Ascending aorta (tissue), 2 donors: ENCODE measurements at places on chromosomes 4 and X. TPM values are rescaled to one million over a fixed set of nuclear protein-coding genes. Genes with fewer than 3 reads are reported as not detected.

The SSX4B gene
- not detected for total RNA-seq

The VSIG1 gene
- 2.9 TPM for total RNA-seq

The PNMA6A gene
- 0.32 TPM for total RNA-seq

The MPC1L gene
- not detected for total RNA-seq

The ATP5ME gene
- not detected for total RNA-seq

The CENPVL2 gene
- total RNA-seq = not detected

The FGF16 gene
- not detected for total RNA-seq

The CHRDL1 gene
- total RNA-seq = 43.5 TPM

The MYOZ2 gene
- total RNA-seq = 3.5 TPM

The HTRA3 gene
- total RNA-seq = 52.6 TPM

The RNF150 gene
- total RNA-seq = 31.2 TPM

The UGT2B11 gene
- total RNA-seq = not detected

The EGF gene
- total RNA-seq = not detected

The GBA3 gene
- total RNA-seq = not detected

The GPC4 gene
- 12.0 TPM for total RNA-seq

The CNGA1 gene
- not detected for total RNA-seq

The RS1 gene
- total RNA-seq = not detected

The SMIM10 gene
- 11.7 TPM for total RNA-seq

The C4orf36 gene
- not detected for total RNA-seq

The RGN gene
- 1.5 TPM for total RNA-seq

The PRSS12 gene
- not detected for total RNA-seq

The CLCN4 gene
- total RNA-seq = 4.4 TPM

The ABCG2 gene
- 6.1 TPM for total RNA-seq

The CXCR3 gene
- not detected for total RNA-seq

The MAP9 gene
- total RNA-seq = 5.2 TPM

The HAUS7 gene
- total RNA-seq = 22.5 TPM

The KCTD8 gene
- total RNA-seq = 0.43 TPM

The USP26 gene
- not detected for total RNA-seq
